ENCODE measurements at places on chromosomes 11 and 22.

DNA sequence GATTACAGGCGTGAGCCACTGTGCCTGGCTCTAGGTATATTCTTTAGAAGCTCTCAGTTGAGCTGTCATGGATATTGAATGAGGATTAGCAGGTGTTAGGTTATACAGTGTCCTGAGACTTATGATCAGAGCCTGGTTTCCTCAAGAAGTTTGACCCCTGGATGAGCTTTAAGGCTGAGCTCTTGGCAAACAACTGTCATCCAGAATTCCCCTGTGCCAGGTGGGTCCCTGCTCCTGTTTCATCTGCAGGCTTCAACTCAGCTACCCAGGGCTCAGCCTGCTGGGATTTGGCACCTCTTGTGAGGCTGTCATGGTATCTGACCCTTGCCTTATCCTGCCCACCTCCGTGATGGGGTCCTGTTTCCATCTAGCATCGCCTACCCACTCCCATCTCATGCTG lies 24.3 kb downstream of the SERPINH1 start:
- no peak for DNase-seq

GRCh38 chr22:22928666-22929380 lies 41.2 kb downstream of the IGLL5 start:
- peak; percentile 12 for DNase-seq

- DNase-seq = no peak
Observed at GRCh38 chr11:69671734-69672465, 3.3 kb downstream of the LTO1 start.

DNA sequence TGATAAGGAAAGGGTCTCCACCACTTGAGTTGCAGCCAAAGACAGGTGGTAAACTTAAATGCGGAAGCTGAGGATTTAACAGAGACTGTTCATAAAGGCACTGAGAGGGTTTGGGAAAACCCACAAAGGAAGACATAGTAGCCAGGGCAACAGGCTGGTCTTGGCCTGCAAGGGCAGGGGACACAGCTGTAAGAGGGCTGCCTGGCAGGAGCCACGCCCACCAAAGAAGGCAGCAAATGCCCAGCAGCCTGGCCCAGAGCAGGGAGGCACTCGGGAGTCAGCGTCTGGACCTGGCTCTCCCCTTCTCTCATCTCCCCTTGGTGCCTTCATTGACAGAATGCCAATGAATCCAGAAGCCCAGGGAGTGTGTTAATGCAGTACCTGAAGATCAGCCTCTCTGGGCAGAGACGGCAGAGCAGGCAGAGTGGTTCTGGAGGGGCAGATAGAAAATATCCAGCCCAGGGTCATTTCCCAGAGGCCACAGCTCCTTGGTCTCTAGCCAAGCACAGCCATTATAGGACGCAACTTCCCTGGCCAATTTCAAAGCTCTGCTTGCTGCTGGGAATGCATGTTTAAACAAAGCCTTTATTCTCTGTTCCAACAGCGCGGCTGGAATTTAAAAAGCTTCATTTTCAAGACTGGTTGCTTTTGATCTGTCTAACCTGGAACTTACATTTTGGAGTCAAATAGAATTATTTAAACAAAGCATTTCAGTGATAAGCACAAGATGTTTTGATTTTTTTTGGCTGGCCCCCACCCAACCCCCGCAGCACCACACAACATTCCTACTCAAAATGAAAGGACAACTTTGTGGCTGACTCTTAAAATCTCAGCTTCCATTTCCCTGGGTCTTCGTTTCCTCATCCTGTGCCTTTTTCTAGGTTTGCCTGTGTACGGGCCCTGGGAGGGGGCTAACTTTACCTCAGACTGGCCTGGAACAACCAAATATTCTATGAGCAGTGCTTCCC lies 125.6 kb upstream of the LMO1 start:
- no peak for DNase-seq

DNA sequence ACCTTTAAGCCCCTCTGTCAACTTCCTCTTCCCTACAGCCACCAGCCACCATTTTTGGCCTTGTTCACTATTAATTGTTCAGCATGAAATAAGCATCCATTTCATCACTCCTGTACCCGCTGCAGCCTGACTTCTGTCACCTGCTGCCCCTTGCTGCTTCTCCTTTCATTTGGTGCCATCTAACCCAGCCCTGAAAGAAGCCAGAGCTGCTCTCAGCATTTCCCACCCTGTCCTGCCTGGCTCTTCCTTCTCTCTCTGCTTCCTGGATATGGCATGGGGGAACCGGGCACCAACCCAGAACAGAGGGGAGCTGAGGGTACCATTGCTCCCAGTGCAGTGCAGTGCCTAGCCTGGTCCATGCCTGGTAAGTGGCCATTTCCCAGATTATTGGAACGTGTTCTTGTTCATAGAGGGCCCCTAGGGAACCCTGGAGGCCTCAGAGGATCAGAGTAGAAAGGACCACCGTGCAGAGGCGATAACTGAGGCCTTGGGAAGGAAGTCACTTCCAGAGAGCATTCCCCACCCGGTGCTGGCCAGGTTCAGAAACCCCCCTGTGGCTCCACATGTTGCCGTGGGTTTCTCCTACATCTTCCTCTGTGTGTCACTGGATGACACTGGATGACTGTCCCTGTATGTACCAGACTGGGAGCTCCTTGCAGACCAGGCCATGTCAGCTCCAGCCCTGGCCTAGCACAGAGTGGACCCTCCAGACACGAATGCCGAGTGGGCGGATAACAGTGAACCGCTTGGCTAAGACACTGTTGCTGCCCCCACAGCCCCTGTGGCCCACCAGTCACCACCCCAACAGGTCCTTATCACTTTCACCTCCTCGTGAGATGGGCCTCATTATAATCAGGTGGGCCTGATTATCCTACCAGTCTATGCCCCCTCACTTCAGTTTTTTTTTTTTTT lies 4.7 kb downstream of the YDJC start:
- no peak for DNase-seq

- DNase-seq = no peak
Observed at GRCh38 chr11:73333640-73334383, 25.7 kb downstream of the ARHGEF17 start.

DNA sequence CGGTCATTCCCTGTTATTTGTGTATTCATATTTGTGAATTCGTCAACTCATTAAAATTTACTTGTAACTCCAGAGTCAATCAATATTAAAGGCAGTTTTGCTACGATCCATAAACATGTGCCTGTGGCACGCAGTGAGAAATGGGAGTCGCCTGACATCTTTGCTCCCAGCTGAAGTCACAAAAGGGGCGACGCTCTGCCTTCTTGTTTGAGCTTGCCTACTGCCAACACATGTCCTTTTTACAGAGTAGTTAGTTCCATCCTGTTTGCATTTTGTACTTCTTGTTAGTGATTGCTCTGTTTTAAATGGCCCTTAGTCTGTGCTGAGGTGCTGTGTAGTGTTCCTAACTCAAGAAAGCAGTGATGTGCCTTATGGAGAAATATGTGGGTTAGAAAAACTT lies 305.3 kb downstream of the ETS1 start:
- DNase-seq = no peak

DNA sequence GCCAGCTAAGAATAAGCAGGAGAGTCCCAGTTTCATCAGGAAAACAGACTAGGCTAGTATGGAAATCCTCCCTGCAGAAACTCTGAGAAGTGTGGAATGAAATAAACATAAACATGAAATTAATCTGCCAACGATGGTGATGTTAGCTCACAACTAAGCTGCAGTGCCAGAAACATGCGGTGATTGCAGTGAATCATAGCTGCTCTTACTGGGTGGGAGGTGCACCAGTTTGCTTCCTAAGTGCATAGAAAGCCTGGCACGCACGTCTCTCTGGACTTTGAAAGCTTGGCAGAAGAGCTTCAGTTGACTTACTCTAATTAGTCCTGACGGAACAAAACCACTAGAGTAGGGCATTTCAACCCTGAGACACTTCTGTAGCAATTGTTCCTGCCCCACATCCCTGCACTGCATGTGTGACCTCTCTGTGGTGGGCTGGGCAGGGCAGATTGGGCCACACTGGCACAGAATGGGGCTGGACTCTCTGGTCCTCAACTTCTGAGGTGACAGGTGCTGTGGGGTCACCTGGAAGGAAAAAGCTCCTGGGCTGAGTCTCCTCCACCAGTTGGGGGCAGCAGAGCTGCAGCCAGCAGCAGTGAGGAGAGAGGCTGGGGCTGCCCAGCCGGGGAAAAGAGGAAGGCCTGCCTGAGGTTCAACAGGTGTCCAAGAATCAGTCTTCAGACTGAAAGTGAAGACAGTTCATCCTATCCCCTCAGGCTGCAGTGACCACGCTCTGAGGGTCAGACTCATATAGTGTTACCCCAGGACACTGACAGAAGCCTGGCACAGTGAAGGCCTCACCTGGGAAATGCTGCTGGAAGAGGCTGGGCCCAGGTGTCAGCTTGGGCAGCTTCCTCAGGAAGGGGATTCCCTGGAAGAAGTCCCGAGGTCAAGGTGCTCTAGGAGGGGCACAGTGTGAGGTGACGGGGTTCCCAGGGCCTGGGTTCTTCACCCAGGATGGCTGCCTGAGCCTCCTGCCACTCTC lies 40.5 kb downstream of the GGTLC2 start:
- DNase-seq = no peak

GRCh38 chr22:25139062-25139461 lies 60.6 kb upstream of the CRYBB3 start:
- DNase-seq = no peak

DNA sequence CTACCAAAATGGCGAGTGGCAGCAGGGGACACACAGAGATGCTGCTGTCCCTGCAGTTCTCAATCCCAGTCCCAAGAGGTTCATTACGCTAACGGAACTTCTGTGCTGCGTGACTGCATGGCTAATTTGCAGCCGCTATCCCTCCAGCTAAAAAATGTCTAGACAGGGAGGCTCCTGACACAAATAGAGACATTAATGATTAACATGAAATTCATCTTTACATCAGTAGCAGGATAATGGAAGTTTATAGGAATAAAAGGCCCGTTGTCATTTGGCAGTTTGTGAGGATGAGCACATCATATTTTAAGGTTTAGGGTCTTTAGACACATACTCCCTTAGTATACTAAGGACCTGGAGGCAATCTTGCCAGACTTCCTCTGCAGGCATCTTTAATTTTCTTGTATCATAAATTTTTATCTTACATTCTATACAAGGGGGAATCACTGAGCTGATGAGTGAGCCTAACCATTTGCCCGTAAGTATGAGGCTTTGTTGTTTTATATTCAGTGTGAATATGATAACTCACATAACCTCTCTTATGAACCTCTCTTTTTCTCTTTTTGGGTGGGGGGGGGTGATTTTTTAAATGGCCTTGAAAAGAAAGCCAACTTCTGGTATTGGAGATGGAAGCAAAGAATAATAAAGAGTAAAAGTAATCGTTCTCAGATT lies 99.8 kb upstream of the OR9G4 start:
- no peak for DNase-seq

- DNase-seq = no peak
Observed at GRCh38 chr11:3959903-3960265, 104.4 kb downstream of the STIM1 start.

DNA sequence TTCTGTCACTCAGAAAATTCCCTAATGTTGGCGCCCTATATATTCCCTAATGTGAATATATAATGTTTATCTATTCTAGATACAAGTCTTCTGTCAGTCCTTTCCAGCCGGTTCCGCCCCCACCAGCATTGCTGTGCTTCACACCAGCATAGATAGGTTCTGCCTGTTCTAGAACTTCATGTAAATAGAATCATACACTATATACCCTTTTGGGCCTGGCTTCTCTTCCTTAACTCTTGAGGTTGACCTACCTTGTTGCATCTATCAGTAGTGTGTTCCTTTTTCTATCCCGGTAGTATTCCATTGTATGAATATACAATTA lies 34.6 kb downstream of the OTOG start:
- no peak for DNase-seq

- no peak for DNase-seq
Observed at GRCh38 chr11:112231952-112232351, 5.7 kb downstream of the PTS start.

DNA sequence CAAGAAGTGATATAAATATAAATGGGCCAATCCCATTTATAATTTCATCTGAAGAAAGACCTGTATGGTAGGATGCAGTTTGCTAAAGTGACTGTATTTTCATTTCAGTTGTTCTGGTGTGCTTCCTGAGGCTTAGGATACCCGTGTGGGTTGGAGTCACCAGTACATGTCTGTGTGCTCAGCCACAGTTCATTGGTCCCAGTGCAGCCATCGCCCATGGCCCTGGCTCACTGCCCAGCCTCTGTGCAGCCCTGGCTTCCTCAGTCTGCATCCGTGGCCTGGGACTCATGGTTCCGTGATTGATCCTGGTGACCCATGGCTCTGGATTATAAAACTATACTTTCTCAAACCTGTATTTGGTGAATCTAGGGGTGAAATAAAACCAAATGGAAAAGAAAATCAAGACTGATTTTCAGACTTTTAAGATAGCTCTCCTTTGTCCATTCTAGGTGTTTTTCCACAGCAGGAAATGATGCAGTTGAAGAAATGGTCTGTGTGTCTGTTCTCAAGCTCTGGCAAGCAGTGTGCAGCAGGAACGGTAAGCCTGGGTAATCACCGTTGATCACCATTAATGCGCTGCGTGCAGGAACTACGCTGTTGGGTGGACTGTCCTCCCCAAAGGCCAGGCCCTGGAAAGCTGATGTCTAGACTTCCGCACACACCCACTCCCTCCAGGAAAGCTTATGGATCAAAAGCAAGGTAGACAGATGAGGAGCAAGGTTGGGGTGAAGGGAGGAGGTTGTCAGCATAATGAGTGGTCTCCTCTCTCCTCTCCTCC lies 27.2 kb downstream of the TTC12 start:
- DNase-seq = no peak

DNA sequence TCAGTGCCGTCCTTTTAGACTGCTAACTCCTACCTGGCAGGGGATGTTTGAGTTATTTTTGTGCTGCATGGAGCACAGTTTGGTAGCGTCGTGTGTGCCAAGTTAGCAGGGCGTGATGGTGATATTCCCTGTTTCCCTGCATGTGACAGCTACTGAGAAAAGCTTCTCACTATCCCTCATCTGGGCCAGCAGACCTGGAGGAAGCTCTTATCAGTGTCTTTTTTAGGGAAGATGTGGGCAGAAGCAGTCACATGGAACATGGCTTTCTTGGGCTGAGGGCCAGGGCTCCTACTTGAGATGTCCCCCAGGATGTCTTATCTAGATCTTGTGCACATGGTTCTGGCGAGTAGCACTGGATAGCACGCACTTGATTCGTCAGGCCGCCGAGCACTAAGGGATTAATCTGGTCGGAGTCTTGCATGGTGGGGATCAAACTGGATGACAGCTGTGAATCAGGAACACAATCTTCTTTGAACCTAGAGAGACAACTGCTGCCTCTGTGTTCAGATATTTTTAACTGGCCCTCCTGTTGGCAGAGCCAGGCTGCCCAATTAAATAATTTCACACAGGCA lies 33.8 kb downstream of the TECTA start:
- no peak for DNase-seq

GRCh38 chr22:42334875-42335512 lies 64.5 kb upstream of the TCF20 start:
- DNase-seq = no peak

- no peak for DNase-seq
Observed at GRCh38 chr22:47001288-47001687, 238.8 kb downstream of the TBC1D22A start.

GRCh38 chr22:29382580-29383302 lies 5.6 kb downstream of the AP1B1 start:
- DNase-seq = no peak

GRCh38 chr11:114078423-114078822 lies 18.9 kb downstream of the ZBTB16 start:
- DNase-seq = no peak

All from stimulated activated naive CD4-positive, alpha-beta T cell treated with Interleukin-2 at 50 U/mL for 16 hours (primary cell).